ENCODE measurements at places on chromosomes 5 and 9. TPM values are rescaled to one million over a fixed set of nuclear protein-coding genes. Genes with fewer than 3 reads are reported as not detected.

The SCGB3A2 gene
- not detected for total RNA-seq

The RABL6 gene
- 40.2 TPM for total RNA-seq

The IFNW1 gene
- 0.48 TPM for total RNA-seq

The ENTPD2 gene
- total RNA-seq: not detected

The HAVCR1 gene
- not detected for total RNA-seq

The DNAH5 gene
- 0.48 TPM for total RNA-seq

The SPATA31A3 gene
- total RNA-seq: 2.2 TPM

The SH2D3C gene
- total RNA-seq: 4.6 TPM

The TAF11L4 gene
- not detected for total RNA-seq

The SPINK14 gene
- not detected for total RNA-seq

The NUDCD2 gene
- 16.4 TPM for total RNA-seq

The ORM2 gene
- total RNA-seq: not detected

The MARCHF11 gene
- total RNA-seq: 8.2 TPM

The PITX1 gene
- total RNA-seq: 17.3 TPM

The OR1B1 gene
- total RNA-seq: 0.72 TPM

The SH3TC2 gene
- 5.8 TPM for total RNA-seq

The SGCD gene
- total RNA-seq: 43.8 TPM

The SHROOM1 gene
- 4.3 TPM for total RNA-seq

The SPINK1 gene
- 14.0 TPM for total RNA-seq

The ZNF608 gene
- 22.6 TPM for total RNA-seq

The POU5F2 gene
- total RNA-seq: 6.5 TPM

The MYOT gene
- not detected for total RNA-seq

The NTMT1 gene
- 13.5 TPM for total RNA-seq

The PIP5K1B gene
- 14.9 TPM for total RNA-seq

The CSF1R gene
- total RNA-seq: 48.9 TPM

The TXNDC8 gene
- total RNA-seq: 5.1 TPM

The TMEM232 gene
- total RNA-seq: 4.6 TPM

The MTX3 gene
- 26.0 TPM for total RNA-seq

The GIN1 gene
- 11.3 TPM for total RNA-seq

The SNCB gene
- not detected for total RNA-seq

The GFI1B gene
- 0.48 TPM for total RNA-seq

The ABL1 gene
- 48.2 TPM for total RNA-seq

The GRXCR2 gene
- total RNA-seq: not detected

The FAM200C gene
- 14.7 TPM for total RNA-seq

The EIF4EBP3 gene
- total RNA-seq: not detected
